NCI-H2029 (cell line): ENCODE measurements at places on chromosomes 2 and 18.

DNA sequence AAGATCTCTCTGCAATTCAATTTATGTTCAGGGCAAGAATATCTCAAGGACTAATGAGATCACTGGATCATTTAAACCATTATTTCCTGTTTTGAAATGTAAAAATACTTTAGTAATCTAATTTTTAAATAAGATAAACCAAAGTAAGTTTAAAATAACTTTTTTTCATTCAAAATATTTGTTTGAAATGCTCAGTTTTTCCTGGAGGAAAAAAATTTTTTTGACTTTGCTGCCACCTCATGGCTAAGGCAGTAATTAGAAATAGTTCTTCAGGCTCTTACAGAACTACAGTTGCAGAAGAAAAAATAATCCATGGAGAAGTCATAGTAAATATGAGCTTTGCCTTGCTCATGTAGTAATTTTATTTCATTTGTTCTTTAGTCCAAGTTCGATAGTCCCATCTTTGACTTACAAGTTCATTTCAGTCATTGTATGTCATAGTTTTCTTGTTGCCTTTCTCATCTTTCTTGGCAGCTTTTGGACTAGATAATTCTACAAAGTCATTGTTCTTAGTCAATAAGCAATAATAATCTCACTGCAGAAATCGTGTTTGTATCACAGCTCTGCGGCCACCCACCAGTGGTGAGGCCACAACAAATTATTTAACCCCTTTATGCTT lies 127.4 kb downstream of the DPP4 start:
- no peak for DNase-seq

DNA sequence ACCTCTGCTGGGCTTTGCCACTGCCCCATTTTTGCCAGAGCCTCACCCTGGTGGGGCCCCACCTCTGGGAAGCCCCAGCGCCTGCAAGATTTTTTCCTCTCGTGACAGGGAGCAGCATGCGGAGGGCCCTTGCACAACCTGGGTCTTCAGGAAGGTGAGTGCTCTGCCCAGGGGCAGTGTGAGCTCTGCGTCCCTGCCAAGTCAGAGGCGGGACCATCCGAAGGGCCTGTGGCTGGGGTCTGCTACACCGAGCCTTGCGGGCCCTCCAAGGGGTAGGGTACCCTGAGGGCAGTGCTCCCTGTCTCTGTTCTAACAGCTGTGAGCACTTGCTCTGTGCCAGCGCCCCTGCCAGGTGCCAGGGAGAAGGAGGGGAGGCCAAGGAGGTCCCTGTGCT lies 5.8 kb upstream of the ODC1 start:
- no peak for DNase-seq

DNA sequence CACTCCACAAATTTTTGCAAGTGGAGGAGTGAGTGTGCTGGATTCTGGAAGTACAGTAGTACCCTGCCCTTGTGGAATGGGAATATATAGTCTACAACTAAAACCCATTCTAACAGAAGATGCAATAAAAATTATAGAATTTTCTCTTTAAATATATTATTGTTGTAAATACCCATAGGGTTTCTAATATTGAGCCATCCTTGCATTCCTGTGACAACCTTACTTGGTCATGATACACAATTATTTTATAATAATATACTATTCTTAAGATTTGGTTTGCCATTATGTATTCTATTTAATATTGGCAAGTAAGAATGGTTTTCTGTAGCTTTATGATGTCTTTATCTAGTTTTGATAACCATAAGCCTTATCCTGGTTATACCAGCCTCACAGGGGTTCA lies 52.2 kb downstream of the EML6 start:
- DNase-seq: no peak

DNA sequence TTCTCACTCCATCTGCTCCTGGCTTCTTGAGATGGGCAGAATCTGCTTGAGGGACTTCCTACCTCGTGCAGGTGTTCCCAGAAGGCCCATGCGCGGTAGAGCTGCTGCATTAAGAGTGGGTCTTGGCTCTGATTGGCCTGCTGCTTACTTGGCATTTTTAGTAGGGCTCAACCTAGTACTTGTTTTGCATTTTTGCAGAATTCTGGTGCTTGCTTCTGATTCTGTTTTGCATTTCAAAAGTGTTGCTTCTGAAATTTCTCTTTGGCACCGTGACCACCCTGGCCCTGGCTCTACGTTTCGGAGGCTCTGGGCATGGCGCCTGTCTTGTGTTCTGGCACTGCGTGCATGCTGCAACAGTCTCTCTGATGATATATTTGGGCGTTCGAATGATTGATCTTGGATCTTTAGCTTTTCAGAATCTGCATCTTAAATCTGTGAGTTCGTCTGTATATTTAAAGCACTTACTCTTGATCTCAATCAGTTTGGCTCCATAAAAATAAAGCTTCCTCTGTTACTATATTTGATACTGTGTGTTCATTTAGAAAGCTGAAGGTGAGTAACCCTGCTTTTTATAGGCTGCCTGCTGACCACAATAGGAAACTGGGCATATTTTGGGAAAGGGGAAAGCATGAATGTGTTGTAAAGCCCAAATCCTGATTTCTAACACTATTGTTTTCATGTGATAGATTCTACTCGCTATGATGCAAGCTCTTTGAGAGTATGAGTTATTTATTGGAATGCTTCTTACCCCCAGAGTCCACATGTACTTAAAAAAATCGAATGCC lies 22.2 kb downstream of the EFR3B start:
- DNase-seq: no peak

DNA sequence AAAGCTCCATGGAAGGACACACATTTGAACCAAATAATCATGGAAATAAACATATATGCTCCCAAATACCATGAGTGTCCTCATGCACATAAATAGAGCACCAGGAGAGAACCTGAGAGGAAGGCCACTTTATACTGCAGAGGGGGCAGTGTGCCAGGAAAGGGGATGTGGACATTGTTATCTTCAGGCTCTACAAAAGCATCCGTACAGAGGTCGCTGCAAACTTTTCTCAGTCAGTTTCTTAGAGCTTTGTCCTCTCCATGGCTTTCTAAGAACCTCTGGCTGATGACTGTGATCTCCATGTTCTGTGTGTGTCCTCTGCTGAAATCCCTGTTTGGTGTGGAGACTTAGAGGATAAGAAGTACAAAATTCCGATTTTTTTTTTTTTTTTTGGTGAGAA lies 515.7 kb downstream of the CNTNAP5 start:
- no peak for DNase-seq

DNA sequence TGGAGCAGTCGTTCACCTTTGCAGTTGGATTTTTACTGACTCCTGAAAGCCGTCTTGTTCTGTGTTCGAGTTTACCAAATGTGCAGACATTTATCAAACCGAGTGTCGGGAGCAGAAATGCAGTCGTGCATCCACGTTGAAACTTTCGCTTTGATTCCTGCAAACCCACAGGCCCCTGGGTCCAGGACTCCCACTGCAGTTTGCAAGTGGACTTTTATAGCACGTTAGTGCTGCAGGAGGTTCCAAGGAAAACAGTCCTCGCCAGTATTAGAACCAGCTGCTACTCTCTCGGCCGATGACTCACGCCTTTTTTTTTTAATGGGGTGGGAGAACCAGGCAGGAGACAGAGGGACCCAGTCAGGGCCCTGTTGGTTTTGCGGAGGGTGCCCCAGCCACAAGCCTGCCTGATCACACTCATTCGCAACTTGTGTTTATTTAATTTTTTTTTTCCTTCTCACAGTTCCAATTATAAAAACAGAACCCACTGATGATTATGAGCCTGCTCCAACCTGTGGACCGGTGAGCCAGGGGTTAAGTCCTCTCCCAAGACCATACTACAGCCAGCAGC lies 90.1 kb downstream of the NFATC1 start:
- no peak for DNase-seq

DNA sequence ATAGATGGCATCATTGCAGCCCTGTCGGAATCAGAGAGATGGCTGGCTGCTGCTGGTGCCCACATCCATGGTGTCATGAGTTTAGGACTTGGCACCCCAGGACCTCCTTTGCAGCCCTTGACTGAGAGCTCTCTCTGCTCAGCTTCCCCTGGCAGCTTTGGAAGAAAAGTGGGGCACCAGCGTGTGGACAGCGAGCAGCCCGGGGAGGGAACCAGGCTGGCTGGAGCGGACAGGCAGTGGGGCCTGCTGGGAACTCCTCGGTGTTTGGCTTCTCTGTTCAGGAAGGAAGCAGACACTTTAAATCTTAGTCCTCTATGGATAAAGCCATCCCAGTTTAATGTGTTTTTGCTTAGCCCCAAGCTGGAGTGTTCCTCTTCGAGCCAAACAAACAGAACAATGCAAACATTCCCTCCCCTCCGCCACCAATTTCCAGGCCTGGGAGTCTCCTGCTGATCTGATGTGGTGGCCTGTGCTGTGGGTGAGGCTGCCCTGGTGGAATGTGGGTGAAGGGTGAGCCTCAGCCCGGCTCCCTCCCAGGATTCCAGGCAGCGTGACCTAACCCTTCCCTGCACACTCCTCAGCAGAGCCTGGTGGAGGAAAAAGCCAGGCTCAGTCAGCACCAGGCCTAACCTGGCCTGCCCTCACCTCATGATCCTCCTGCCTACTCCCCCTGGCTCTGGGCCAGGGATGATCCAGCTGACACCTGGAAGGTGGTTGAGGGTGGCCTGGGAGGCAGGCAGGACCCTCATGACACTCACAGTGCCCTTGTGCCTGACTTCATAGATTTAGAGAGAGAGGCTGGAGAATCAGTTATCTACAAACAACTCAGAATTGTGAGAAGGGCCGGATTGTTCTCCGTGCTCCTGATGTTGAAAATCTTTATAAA lies 21.6 kb upstream of the ITGB6 start:
- peak; percentile 68 for DNase-seq

- DNase-seq: no peak
Observed at GRCh38 chr18:69968039-69968438, 20.4 kb upstream of the CD226 start.

DNA sequence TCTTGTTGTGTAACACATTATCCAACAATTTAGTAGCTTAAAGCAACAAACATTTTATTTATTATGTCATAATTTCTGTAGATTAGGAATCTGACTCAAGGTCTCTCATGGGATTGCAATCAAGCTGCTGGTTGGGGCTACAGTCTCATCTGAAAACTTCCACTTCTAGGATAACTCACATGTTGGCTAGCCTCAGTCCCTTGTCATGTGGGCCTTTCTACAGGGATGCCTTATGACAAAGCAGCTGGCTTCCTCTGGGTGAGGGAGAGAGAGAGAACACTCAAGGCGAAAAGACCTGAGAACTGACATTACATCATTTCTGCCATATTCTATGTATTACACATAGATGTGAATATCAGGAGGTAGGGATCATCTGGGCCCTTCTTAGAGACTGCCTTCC lies 317.9 kb upstream of the VRK2 start:
- DNase-seq: no peak

GRCh38 chr2:30310371-30310770 lies 79.0 kb downstream of the LBH start:
- DNase-seq: no peak

DNA sequence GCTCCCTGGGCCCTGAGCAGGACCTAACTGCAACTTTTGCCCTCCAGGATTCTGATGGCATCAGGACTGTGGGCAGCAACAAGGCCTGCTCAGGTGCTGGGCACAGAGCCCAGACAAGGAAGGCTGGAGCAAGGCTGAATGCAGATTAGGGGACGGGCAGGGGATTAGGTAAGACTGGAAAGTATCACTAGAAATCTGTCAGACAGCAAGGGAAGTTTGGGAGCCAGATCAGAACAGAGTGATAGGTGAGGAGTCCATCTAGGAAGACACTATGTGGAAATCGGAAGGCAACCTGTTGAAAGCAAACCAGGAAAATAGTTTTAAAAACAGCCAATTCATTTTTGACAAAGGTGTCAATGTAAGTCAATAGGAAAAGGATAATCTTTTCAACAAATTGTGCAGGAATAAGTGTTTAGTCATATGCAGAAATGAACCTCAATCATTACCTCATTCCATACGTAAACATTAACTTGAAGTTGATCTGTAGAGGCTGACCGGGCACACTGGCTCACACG lies 56.4 kb upstream of the STPG4 start:
- no peak for DNase-seq

DNA sequence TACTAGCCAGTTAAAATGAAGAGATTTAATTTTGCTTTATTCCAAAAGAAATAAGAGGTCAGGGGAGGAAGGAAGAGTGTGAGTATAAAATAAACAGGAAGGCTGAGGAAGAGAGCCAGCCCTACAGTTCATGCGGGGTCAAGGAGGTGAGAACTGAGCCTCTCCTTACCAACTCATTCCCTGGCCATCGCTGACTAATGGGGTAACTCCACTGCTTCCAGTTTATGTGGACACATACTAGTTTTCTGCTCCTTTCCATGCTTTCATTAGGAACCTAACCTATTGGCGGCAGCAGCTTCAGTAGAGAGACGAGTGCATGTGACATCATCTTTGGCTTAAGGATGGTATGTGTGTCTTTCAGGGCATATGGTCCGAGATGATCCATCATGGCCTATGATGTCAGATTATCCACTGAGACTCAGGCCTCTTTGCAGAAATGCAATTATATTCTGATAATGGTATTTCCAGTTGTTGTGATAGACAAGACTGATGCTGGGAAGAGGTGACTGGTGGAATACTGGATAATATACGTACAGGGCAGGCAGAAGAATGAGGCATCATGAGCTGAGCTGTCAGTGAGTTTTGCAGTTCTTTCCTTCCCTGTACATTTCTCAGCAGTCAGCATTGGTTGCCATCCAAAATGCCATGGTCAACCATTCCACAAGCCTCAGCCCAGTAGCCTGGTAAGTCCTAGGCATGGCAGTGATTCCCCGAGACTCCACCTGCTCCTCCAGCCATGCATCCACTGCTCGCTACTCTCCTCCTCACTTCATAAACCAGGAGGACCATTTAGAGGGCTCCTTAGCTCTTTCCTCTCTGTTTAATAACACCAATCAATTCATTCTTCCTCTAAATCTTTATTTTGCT lies 184.6 kb upstream of the OSR1 start:
- no peak for DNase-seq
